Vein endothelial cell (primary cell): ENCODE measurements at places on chromosomes 11 and 22. TPM values are rescaled to one million over a fixed set of nuclear protein-coding genes. Genes with fewer than 3 reads are reported as not detected.

Gene HOATZ
- total RNA-seq = not detected in 2 replicates

Gene OR5AP2
- total RNA-seq = not detected in 2 replicates

Gene WNT7B
- total RNA-seq = not detected in 2 replicates

Gene ALDH3B2
- total RNA-seq = not detected in 2 replicates

Gene ZNF214
- 0.76 and 0.98 TPM in 2 replicates for total RNA-seq
